ENCODE measurements at places on chromosomes 3 and 15. TPM values are rescaled to one million over a fixed set of nuclear protein-coding genes. Genes with fewer than 3 reads are reported as not detected.

GRCh38 chr15:63344731-63345390, 36.8 kb downstream of the CA12 start:
- no peak for DNase-seq

Gene AADACL2
- total RNA-seq: not detected

- no peak for DNase-seq
Measured at GRCh38 chr3:83453056-83453455, 1505.7 kb upstream of the CADM2 start.

Gene CCR9
- total RNA-seq: not detected

Gene PLD1
- 15.9 TPM for total RNA-seq

DNA sequence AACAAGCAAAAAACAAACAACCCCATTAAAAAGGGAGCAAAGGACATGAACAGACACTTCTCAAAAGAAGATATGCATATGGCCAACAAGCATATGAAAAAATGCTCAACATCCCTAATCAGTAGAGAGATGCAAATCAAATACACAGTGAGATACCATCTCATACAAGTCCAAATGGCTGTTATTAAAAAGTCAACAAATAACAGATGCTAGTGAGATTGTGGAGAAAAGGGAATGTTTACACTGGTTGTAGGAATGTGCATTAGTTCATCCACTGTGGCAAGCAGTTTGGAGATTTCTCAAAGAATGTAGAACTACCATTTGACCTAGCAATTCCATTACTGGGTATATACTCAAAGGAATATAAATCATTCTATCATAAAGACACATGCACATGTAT, 44.5 kb downstream of the RIOX2 start:
- DNase-seq: no peak

DNA sequence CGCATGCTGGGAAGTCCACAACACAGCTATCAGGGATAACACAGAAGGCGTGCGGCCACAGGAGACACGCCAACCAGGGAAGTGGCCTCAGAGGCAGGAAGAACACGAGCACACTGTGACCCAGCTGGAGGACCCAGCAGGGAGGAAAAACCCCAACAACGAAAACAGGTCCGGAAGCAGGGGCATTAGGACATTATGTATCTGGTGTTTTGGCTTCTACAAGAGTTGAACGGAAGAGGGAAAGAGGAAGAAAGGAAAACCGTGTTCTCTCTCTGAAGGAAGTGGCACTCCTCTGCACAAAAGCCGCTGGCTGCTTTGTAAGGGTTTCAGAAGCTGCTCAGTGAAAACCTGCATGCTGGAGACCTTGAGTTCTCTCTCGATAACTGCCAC, 61.8 kb downstream of the HACD2 start:
- DNase-seq: no peak

Gene PAK6
- total RNA-seq: 6.6 TPM

DNA sequence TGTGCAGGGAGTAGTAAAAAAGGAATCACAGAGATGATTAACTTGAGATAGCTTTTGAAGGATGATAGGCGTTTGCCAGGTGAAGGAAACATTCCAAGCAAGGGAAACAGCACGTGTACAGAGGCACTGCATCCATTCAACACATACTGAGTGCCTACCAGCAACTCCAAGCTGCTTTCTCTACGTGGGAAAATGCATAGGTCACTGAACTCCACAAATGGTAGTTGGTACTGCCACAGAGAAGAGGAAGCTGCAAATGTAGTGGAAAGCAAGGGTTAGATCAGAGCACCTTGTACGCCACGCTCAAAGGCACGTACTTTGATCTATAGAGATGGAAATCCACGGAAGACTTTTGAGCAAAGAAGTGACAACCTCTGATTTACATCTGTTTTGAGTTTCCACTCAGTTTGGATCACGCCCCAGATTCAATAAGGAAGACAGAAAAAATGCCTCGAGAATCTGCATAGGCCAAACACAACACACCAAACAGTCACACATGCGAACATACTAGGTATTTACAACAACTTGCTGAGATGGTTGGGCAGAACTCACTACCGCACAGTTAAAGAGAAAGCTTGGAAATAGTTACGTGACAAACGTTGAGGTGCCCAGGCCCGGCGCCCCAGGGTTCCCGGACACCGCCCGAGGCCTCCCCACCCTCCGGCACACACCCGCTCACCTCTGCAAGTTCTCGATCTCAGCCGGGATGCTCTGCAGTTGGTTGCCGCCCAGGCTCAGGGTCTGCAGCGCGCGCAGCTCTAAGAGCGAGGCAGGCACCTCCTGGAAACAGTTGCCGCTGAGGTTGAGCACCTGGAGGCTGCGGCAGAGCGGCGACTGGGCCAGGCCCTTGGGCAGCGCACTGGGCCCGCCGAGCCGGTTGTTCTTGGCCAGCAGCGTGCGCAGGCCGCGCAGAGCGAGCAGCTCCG, 826 bp downstream of the LRRC58 start:
- no peak for DNase-seq

DNA sequence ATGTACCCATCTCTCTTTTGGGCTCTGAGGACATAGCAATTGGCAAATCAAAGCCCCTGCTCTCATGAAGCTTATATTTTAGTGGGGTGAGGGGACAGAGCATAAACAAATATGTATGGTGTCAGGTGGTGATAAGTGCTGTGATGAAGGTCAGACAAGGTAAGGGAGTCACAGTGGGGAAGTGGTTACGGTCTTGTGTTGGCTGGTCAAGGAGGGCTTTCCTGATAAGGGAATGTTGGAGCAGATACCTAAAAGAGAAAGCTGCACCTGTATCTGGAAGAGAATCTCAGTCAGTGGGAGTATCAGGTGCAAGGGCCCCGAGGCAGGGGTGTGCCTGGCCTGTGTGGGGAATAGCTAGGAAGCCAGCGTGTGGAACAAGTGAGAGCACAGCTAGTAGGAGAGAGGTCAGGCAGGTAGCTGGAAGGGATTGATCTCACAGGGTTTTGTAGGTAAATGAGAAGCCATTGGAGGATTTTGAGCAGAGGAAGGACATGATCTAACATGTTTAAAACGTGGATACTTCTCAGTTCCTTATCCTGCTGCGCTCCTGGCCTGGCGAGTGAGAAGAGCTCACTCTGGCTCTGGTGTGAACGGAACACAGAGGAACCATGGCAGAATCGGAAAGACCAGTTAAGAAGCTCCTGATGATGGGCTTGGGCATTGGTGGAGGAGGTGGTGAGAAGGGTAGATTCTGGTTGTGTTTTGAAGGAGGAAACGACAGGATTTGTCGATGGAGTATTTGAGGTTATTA, 35.5 kb downstream of the MRAS start:
- DNase-seq: no peak

DNA sequence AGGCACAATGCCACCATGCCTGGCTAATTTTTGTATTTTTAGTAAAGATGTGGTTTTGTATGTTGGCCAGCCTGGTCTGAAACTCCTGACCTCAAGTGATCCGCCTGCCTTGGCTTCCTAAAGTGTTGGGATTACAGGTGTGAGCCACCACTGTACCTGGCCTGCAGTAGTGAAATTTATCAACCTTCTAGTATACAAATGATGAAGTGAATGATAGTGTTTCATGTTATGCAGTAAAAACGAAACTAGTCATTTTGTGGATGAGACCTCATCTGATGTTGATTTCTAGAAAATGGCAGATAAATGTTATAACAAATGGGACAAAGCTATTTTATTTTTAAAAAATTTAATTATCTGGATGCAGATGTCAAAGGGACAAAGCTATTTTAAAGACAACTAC, 32.9 kb downstream of the NXPE3 start:
- no peak for DNase-seq

DNA sequence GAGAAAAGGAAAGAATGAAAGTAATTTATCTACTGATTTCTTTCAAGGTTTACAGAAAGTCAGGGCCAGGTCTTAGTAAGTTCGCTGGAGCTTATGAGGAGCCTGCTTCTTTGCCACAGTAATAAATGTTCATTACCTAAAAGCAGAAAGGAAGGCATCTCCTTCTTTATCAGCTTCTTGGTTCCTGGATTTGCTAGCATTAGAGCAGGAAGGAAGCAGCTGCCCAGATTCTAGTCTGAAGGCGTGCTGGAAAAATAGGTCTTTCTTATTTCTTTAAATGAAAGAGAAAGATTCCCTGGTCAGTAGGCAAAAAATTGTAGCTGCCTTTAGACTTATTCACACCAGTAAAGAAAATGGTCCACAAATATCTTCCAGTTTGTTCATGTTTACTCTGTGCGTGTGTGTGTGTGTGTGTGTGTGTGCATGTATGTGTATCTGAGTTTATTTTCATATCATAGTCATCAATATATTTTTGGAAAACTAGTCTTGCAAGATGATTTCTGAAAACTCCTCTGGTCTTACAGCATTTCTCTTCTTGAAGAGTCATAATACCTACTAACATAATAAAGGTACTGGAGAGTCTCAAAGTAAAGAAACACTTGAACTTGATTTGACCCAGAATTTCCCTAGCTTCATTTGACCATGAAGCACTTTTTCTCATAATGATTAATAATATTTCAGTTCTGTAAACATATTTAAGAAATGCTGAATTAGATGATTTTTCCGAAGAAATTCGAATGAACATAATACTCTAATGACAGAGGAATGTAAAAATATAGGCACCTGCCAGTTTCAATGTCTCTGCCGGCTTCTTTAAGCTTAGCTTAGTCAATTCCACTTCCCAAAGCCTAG, 255.3 kb upstream of the ZPLD1 start:
- DNase-seq: no peak

Measured in endodermal cell (in vitro differentiated cells).